ENCODE measurements at places on chromosomes 2 and 18. TPM values are rescaled to one million over a fixed set of nuclear protein-coding genes. Genes with fewer than 3 reads are reported as not detected.

REEP1 gene
- 13.5 TPM for total RNA-seq

ANKRD62 gene
- 1.2 TPM for total RNA-seq

GALM gene
- total RNA-seq: 16.9 TPM

BOK gene
- total RNA-seq: 35.1 TPM

OTX1 gene
- not detected for total RNA-seq

FABP1 gene
- not detected for total RNA-seq

SMYD1 gene
- not detected for total RNA-seq

CNDP2 gene
- 52.5 TPM for total RNA-seq

DNAJC5G gene
- total RNA-seq: 1.5 TPM

GRCh38 chr2:240934701-240935102 is 28.6 kb downstream of the CROCC2 start:
- DNase-seq: no peak

DNA sequence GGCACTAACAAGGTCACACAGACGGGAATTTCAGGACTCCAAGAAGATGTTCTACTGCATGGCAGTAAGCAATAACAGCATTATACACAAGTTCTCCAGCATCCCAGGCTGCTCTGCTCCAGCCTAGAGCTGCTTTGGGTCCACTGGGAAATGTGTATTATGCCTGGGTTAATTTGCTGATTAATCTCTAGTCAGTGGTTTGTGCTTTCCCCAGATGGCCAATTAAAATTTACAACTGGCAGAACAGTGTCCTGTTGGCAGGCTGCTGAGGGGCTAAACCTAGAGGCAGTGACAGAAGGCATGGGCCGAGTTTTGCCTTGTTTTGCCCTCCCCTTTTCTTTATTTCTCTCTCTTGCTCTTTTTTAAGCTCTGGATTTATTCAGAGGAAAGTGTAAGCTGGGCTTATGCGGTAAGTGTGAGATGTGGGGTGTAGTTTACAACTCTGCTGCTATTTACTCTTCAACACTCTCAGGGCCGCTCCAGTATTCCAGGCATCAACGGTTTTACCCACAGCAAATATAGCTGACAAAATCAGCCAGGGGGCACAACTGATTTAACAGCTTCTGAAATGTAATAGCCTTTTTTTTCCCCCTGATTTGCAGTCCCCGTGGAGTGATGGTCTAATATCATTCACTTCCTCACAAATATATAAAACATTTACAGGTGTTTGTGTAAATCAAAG is 348.0 kb downstream of the GPD2 start:
- DNase-seq: no peak

GRCh38 chr2:54655046-54655809 is 68.2 kb upstream of the EML6 start:
- peak; percentile 56 for DNase-seq

- DNase-seq: no peak
Measured at GRCh38 chr2:39737661-39738060, 41.4 kb downstream of the THUMPD2 start.

GRCh38 chr2:232053777-232054176 is 92.3 kb downstream of the DIS3L2 start:
- no peak for DNase-seq

- no peak for DNase-seq
Measured at GRCh38 chr18:57035590-57035989, 111.3 kb upstream of the BOD1L2 start.

- DNase-seq: no peak
Measured at GRCh38 chr2:9231291-9232165, 24.9 kb downstream of the ASAP2 start.

DNA sequence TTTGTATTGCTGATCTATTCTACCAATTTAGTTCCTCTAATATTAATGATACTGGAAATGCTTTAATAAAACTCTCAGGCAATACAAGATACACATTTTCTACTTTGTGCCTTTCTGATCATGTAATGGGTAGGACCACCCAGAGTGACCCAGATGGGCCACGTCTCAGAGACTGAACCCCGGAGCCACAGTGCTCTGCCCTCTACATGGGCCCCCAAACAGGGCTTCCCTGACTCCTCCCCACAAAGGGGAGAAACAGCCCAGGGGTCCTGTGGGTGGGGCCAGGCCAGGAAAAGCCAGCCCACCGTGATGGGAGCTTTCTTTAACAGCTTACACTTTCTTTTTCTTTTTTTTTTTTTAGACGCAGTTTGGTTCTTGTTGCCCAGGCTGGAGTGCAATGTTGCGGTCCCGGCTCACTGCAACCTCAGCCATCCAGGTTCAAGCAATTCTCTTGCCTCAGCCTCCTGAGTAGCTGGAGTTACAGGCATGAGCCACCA is 18.4 kb downstream of the HDAC4 start:
- DNase-seq: no peak

DNA sequence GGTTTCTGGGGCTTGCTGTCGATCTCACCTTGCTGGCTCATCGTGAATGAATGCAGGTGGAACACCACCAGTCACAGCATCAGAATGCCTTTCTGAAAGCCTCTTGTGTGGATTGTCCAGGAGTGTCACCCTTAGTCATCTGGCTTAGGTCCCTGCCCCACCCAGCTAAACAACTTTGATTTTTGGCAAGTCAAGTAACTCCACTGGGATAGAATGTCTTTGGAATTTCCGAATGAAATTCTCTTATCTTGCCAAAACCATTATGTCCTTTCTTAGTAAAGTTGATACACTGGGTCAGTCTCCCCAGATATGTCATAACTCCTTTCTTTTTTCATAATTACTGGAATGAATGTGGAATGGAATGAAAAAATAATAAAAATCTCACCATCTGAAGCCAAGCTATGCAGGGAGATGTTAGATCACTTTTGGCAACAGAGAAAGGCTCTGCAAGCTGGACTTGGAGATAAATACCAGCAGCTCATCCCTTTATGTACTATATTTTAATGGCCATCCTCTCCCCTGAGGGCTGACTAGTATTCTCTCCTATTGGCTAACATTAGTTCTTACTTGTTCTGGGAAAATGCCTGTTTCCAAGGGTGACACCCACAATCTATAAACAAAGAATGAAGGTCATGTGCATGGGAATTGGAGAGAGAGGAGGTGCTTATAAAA is 35.4 kb downstream of the INSIG2 start:
- DNase-seq: no peak

- DNase-seq: no peak
Measured at GRCh38 chr2:11357428-11357972, 13.1 kb upstream of the ROCK2 start.

DNA sequence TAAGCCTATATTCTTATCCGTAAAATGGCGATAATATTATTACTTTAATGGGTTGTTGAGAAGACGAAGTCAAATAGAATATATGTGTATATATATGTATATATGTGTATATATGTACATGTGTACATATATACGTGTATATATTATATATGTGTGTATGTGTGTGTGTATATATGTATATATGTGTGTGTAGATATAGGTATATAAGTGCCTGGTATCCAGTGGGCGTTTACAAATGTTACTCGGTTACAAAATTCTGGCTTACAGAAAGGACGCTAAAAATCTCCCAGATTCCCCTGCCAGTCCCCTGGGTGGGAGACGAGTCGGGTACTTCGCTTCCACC is 295 bp upstream of the MTX2 start:
- no peak for DNase-seq

DNA sequence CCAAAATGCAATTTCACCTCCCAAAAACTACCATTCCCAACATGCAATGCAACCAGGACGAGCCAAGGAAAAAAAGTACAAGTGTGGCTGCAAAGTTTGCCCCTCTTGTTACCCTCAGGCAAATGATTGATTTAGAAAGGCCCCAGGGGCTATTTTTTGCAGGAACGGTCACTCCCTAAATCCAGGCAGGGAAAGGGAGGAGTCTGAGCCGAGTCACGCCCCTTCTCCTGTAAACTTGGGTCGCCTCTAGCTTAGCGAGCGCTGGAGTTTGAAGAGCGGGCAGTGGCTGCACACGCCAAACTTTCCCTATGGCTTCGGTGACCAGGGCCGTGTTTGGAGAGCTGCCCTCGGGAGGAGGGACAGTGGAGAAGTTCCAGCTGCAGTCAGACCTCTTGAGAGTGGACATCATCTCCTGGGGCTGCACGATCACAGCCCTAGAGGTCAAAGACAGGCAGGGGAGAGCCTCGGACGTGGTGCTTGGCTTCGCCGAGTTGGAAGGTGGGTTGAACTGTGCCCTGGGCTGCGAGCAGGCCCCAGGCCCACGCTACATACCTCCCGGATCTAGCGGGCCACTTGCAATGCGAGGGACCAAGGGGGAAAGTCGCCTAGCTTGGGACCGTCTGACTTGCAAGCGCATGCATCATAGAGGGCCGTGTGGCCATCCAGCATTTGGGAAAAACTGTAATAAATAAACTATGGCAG is at the start of gene GALM:
GALM (plus strand) TSS at position 261 of the 702 bp plus-strand sequence; CDS start at position 309, 48 bp downstream.
- peak; percentile 94 for DNase-seq

DNA sequence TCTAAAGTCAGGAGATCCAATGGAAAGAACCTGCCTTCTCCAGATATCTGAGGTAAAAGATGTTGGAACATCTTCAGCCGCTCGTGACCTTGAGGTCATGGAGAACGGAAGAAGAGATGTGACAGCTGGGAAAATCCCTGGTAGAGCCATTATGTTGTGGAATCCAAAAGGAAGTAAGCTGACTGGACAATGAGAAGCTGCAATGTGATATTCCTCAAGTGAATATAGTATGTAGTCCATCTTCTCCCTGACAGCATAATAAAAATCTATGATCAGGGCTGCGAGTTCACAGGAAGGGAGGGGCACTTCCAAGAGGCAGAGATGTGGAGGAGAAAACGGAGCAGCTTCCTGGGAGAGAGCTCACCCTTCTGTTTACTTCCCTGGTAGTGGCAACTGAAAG is 201.0 kb upstream of the SP5 start:
- DNase-seq: no peak

- no peak for DNase-seq
Measured at GRCh38 chr2:165469417-165469816, at the start of gene CSRNP3. Gene CSRNP3, plus strand, starts transcription at chr2:165469698. Its CDS starts 125,368 bp downstream, at chr2:165595066.

GRCh38 chr18:44536046-44536445 is 144.6 kb upstream of the SETBP1 start:
- no peak for DNase-seq

- DNase-seq: no peak
Measured at GRCh38 chr2:239472235-239472775, 71.5 kb upstream of the HDAC4 start.

GRCh38 chr18:59520562-59521355 is 161.7 kb upstream of the LMAN1 start:
- no peak for DNase-seq

- no peak for DNase-seq
Measured at GRCh38 chr2:221245045-221245444, 327.1 kb downstream of the EPHA4 start.

DNA sequence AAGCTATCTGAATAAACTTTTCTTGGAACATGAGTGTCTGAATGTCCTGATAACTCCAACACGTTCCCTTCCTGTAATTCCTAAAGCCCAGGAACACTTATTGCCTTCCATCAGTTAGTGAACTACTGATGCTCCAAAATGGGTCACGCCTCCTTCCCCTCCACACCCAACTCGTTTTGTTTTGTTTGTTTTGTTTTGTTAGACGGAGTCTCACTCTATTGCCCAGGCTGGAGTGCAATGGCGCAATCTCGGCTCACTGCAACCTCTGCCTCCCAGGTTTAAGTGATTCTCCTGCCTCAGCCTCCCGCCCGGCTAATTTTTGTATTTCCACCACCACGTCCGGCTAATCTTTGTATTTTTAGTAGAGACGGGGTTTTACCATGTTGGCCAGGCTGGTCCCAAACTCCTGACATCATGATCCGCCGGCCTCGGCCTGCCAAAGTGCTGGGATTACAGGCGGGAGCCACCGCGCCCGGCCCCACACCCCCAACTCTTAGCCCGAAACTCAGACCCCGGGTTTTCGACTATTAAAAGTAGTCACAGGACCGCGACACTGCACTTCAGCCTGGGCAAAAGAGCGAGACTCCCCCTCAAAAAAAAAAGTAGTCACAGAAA is 774 bp downstream of the IER3IP1 start:
- no peak for DNase-seq

Measured in vagina (tissue), 2 donors.